ENCODE measurements at places on chromosomes 16 and 17.

DNA sequence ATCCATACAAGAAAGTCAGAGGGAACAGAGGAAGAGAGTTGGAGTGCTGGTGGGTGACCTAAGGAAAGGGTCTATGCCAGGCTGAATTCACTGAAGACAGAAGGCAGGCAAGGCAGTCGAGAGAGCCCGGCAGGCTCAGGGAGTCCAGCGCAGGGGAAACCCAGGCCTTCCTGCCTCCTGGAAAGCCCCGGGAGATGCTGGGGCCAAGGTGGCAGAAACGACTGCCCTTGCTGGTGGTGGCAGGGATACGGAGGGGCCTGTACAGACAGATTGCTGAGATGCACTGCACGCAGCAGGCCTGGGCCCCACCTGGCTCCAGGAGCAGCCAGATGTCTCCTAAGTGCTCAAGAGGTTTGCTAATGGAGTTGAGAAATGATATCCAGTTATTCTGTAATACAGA lies 59.8 kb downstream of the GTF3C1 start:
- DNase-seq: no peak

GRCh38 chr16:78353640-78354275 lies 254.3 kb downstream of the WWOX start:
- DNase-seq: no peak

DNA sequence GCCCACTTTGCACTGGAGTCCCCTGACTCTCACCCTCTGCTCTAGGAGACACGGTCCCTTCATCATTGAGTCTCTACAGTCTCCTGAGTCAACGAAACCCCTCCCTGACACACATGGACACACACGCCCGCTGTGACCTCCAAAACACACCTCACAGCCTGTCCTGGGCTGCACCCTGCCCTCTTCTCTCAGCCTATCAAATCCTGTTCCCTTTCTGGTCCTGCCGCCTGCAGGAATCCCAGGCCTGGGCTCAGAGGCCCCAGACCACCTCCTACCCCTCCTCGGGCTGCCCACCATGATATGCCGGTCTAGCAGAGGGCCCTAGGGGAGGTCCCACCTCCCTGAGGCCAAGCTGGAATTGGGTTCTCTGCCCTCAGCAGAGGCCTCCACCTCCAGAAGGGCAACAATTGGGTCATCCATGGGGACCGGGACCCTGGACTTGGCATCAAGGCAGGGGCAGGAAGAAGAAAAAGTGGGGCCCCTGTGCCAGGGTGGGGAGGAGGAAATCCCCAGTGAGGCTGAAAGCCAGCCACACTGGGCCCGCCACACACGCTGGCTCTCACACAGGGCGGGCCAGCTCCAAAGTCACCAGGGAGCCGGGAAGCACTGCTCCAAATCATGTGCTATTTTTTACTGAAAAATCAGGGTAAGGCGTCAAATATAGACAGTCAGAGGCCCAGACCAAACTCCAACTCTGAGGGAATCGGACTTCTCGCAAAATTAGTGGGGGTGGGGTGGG lies 3.4 kb downstream of the PPP1R9B start:
- no peak for DNase-seq

DNA sequence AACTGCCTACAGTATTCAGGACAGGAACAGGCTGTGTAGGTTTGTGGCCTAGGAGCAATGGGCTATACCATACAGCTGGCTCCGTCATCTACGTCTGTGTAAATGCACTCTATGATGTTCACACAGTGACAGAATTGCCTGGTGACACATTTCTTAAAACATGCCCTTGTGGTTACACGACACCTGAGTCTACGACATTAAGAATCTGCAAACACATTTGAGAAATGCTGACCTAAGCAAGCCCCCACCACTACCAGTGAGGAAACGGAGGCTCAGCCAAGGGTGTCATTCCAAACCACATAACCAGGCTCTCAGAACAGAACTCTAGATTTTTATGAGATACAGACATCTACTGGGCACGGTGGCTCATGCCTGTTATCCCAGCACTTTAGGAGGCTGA lies 23.5 kb downstream of the USP36 start:
- no peak for DNase-seq

DNA sequence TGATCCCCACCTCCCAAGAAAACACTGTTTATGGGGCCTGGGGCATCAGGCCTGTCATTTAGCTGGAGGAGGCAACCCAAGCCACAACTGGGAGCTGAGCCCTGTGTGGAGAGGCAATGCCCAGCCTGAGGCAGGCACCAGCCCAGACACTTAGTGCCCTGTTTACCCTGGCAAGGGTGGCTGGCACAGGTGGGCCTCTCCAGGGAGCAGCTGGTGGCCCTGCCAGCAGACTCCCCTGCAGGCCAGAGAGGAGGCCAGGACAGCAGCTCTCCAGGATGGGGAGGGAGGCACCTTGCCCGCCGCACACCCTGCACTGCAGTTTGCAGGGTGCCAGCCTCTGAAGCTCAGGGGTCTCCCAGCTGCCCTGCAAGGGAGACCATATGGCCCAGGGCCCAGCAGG lies 9.1 kb upstream of the TMEM92 start:
- no peak for DNase-seq

DNA sequence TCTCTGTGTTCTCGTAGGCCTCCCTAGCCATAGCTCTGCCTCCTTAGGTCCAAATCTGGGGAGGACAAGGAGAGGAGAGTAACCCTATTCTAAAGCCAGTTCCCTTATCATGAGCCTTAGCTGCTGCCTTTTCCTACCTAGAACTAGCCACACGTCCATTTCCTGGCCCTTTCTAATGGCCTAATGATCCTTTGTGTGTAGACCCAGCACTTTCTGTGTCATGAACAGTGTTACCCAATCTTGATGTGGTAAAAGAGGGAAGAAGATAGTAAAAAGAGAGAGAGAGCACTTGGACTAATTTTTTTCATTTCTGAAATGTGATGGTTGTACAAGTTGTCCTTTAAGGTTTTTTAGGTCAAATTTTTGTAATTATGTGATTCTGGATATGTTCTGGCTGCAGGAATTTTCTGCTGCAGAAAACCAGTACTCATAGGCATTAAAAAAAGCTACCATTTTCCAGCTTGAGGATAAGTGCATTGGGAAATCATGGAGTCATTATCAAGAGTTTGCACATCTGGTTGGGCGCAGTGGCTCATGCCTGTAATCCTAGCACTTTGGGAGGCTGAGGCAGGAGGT lies 18.2 kb downstream of the CASC3 start:
- no peak for DNase-seq

- no peak for DNase-seq
These were observed 7.5 kb upstream of the NFATC2IP start for GRCh38 chr16:28943281-28943680.

- peak; percentile 94 for DNase-seq
These were observed 8.2 kb upstream of the COL1A1 start for GRCh38 chr17:50209472-50210239.

- no peak for DNase-seq
These were observed at the start of gene RASL10B for GRCh38 chr17:35731239-35731916. RASL10B (plus strand) TSS chr17:35731639; CDS start chr17:35735185, 3,546 bp downstream.

- DNase-seq: no peak
These were observed 13.3 kb downstream of the RFFL start for GRCh38 chr17:35050170-35050569.

GRCh38 chr17:6559753-6560215 lies 3.4 kb upstream of the PITPNM3 start:
- no peak for DNase-seq

GRCh38 chr17:30352240-30352814 lies 18.5 kb upstream of the TMIGD1 start:
- no peak for DNase-seq

GRCh38 chr17:61402978-61403800 lies 3.5 kb downstream of the TBX2 start:
- no peak for DNase-seq

DNA sequence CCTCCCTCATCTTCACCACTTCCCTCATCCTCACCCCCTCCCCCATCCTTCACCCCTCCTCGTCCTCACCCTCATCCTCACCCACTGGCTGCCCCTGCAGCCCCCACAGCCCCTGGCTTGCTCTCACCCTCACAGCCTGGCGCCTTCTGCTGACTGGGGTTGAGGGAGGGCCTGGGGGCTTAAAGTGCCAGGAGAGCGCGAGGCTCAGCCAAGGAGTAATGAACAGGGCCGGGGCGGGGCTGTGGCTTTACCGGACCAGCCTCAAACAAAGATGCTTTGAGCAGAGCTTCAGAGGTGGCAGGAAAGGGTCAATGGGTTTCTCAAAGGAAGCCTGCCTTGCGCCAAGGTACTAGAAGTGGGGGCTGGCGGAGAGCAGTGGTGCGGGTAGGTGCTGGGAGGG lies at the start of gene PRSS33:
TSS of gene PRSS33 (minus strand) at position 155 of the 400 bp plus-strand sequence. CDS start 1,013 bp downstream, outside the sequence.
- no peak for DNase-seq

DNA sequence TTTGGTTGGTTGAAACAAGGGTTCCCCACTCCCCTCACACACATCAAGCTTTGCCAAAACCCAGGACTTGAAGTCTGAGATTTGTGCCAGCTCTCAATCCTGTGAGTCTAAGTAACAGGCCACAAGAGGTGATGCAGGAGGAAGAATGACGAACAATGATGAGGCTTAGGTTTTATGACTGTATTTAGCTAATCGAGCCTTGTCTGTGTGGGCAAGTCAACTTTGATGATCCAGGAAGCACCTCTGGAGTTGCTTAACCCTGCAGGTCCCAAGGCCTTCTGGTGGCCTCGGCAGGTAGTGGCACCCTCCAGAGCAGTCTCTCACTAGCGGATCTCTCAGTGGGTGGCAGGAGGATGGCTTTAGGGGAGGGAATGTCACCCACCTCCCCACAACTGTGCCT lies 28.7 kb downstream of the CDK5RAP3 start:
- DNase-seq: no peak

- no peak for DNase-seq
These were observed 77.4 kb downstream of the SKAP1 start for GRCh38 chr17:48352630-48353029.

GRCh38 chr17:48262982-48263730 lies 155.6 kb downstream of the SNX11 start:
- no peak for DNase-seq

DNA sequence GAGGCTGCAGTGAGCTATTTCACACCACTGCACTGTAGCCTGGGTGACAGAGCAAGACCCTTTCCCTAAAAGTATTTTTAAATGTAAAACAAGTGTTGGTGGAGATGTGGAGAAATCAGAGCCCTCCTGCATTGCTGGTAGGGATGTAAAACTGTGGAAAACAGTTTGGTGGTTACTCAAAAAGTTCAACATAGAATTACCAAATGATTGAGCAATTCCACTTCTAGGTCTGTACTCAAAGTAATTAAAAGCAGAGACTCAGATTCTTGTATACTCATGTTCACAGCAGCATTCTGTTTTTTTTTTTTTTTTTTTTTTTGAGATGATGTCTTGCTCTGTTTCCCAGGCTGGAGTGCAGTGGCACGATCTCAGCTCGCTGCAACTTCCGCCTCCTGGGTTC lies 141.8 kb downstream of the PITPNC1 start:
- no peak for DNase-seq

- peak; percentile 85 for DNase-seq
These were observed 170.7 kb downstream of the CYB561 start for GRCh38 chr17:63275318-63275970.

DNA sequence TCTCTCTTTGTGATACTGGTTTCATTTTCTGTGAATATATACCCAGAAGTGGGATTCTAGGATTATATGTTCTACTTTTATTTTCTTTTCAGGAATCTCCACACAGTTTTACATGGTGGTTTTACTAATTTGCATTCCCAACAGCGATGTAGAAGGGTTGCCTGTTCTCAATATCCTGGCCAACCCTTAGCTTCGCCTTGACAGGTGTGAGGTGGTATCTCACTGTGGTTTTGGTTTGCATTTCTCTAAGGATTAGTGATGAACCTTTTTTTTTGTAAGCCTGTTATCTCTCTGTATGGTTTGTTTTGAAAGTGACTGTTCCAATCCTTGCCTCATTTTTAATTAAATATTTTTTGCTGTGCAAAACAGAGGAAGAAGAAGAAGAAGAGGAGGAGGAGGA lies 937.7 kb downstream of the CDH8 start:
- no peak for DNase-seq

DNA sequence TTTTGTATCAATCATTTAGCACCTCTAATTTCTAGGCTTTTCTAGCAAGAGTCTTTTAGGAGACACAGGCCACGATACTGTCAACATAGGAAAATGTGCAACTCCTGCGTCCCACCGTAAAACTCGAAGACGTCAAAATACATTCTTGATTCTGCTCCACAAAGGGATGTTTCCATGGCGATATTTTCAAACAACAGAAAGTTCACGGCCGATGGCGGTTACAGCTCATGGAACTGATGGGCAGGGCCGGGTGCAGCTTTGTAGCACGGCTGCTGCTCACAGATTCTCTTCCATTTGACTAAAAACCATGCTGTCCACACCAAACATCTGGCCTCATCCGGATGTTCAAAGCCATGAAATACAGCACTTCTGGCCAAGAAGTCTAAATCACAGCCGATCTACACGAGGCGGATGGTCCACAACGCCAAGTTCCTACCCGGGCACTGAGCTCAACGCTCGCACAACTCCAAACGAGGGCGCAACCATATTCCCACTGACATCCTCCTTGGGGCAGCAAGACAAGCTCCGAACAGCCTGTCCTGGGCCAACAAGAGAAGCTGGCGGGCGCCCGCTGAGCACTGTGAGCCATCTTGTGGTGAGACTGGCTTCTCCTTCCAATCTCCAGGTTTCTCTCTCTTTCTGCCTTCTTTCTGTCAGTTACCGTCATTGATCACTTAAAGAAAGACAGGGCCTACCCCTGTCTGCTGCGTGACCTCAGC lies 79.8 kb downstream of the ZNF778 start:
- DNase-seq: no peak

Measured in amniotic stem cell (primary cell).